HT-29 (cell line): ENCODE measurements at places on chromosomes 11 and 22. TPM values are rescaled to one million over a fixed set of nuclear protein-coding genes. Genes with fewer than 3 reads are reported as not detected.

The FAM181B gene
- not detected in 2 replicates for total RNA-seq

The VPREB3 gene
- not detected in 2 replicates for total RNA-seq

DNA sequence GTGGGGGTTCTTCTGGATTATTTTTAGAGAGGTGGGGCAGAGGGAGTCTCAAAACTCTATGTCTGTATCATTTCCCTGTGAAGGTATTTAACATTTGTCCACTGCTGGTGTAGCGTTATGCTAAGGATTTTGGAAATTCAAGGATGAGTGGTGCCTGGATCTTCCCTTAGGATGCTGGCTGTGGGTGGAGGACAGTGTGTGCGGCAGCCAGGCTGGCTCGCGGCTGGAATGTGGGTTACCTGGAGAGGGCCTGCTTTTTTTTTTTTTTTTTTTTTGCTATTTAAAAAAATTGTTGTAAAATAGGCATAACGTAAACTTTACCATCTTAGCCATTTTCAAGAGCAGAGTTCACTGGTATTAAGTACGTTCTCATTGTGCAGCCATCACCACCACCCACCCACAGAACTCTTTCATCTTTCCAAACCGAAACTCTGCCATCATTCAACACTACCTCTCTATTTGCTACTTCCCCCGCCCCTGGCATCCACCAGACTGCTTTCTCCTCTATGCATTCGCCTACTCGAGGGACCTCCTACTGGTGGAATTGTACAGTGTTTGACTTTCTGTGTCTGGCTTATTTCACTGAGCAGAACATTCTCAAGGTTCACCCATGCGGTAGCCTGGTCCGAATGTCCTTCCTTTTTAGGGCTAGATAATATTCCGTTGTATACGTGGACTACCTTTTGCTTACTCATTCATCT lies 67.1 kb downstream of the PARVB start:
- peak; percentile 9 for DNase-seq

The SPECC1L gene
- 9.5 and 11.8 TPM in 2 replicates for total RNA-seq

The CRYAB gene
- not detected in 2 replicates for total RNA-seq

DNA sequence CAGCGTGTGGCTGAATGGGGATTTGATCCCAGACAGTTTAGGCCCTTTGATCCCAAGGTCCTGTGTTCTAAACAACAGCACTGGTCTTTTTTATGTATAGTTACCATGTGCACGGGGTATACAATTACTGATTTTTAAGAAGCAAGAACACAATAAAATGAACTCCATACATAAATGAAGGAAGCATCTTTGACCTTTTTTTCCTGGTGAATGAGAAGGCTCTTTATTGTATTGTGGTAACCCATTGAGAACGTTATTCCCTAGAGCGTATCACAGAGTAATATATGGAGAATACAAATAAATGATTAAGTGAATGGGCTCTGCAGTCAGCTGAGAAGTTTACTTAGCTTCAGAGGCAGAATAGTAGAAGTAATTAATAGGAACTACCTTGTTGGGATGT lies 563.6 kb downstream of the NTM start:
- no peak for DNase-seq
